ENCODE measurements at places on chromosomes 16 and 17.
A peak's percentile ranks its signal among the peaks of the same experiment; 100 is the strongest.

DNA sequence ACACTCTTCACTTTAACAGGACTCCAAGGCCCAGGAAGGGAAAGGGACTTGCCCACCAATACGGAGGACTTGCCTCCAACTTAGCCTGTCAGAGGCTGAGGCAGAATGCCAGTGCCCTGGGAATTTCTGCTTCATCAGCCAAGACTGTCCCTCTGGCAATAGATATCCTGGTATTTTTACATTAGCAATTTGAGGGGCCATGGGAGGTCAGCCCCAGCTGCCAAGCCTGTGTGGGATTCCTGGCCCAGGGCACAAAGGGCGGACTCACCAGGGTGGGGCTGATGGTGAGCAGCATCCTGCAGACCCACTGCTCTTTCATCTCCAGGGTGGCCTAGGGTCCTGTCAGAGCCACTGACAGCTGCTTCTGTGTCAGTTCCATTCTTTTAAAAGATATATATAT is 78.3 kb upstream of the CIBAR2 start:
- no peak for DNase-seq

GRCh38 chr17:64378890-64379354 is 11.7 kb downstream of the PECAM1 start:
- DNase-seq: no peak

- no peak for DNase-seq
Measured at GRCh38 chr17:8873801-8874715, 6.6 kb upstream of the PIK3R6 start.

GRCh38 chr17:81992306-81993102 is 15.1 kb downstream of the ASPSCR1 start:
- no peak for DNase-seq

DNA sequence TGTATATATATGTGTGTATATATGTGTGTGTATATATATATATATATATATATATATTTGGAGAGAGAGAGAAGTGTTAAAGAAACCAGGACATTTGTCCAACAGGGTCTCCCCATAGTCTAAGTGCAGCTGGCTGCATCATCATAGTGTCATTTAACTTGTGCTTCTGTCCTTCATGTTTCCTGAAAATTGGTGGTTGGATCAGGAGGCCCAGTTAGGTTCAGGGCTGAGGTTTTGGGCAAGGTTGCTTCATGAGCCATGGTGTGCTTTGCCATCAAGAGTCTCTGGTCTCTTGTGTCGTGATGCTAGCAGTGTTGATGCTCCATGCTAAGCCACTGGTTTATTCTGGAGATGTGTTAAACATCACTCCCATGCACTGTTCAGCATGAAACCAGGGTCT is 85.3 kb downstream of the C16orf95 start:
- DNase-seq: no peak

DNA sequence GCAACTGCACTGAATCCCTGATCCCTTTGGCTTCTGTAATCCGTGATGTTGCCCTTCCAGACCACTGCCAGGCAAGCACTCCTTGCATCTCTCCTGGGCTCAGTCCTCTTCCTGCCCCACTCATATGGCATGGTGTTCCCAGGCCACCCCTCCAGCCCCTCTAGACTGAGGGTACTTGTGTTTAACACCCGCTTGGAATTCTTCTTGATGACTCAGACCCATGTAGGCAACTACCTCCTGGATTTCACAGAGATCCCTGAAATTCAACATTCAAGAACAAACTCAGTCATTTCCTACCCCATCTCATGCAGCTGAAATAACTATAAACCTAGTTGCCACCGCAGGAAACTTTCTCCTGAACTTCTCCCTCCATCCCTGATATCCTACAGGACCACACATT is 541.9 kb upstream of the CDH11 start:
- DNase-seq: no peak

GRCh38 chr17:65670667-65671371 is 109.4 kb upstream of the AXIN2 start:
- no peak for DNase-seq

- DNase-seq: no peak
Measured at GRCh38 chr17:83144421-83145357, 65.3 kb downstream of the METRNL start.

DNA sequence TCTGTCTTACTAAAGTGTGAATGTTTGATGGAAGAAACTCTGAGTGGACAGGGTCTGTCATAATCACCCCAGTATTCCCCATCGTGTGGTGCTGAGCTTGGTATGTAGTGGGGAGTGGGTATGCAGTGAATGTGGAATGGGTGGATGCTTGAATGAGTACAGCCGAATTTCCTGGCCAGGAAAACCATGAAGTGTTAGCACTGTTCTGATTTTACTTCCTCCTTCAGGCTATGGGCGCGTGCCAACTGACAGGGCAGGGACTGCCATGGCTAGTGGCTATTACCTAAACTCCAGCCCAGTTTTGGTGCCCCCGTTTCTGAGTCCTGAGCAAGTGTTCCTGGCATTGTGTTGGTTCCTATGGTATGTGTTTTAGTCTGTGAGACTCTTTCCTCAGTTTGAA is 48.6 kb downstream of the PRKCA start:
- no peak for DNase-seq

DNA sequence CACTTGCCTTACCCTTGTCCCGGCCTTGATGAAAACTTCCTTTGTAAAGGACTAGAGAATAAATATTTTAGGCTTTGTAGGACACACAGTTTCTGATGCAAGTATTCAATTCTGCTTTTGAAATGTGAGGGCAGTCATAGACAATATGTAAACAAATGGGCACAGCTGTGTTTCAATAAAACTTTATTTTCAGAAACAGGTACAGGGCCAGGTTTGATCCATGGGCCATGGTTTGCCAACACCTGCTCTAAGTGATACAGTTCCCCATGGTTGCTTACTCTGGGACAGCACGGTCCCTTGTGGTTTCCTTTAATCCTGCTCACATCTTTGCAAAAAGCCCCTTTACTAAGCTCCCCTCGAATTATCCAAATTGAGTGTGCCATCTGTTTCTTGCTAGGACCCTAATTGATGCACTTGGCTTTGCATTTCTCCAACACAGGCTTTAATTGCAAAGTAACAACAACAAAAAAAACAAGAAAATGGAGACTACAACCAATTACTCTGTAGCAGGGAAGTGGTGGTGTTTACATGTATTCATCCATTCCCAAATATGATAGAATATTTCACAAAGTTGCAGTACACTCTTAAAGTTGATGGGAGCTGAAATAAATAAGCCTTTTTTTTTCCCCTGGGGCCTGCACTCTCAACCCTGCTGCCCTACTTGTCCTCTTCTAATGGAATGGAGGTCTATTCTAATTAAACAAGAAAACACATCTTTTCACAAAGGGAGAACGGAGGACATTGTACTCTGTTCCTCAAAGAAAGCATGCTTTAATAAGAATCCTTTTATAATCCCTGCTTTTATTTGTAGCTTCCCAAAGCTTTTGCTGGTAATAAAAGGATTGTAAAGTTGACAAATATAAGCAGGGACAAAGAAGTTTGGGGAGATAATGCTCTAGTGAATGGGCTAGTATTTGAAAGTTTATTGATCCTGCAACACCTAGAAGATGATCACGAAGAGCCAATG is 37.7 kb upstream of the TOX3 start:
- DNase-seq: no peak

- DNase-seq: no peak
Measured at GRCh38 chr16:27568077-27568476, 18.1 kb downstream of the KATNIP start.

DNA sequence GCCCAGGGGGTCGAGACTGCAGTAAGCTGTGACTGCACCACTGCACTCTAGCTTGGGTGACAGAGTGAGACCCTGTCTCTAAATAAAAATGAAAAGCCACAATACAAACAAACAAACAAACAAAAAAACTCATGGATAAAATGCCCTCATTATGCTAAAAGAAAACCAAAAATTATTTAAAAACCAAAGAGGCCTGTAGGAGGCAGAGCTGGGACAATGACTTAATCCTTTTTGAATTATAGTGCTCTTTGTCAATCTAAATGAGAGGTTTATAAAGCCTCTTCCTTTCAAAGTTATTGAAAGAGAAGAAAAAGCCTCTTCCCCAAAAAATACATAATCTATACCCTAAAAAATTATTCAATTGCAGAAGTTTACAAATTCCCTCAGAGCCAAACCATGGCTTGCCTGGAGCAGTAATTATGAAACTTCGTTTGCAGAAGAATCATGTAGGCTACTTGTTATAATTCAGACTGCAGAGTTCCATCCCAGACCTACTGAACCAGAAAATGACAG is 18.5 kb downstream of the CRLF3 start:
- no peak for DNase-seq

- no peak for DNase-seq
Measured at GRCh38 chr16:59881376-59881775, 1147.3 kb upstream of the GOT2 start.

- DNase-seq: peak; percentile 21
Measured at GRCh38 chr17:81094509-81095382, 59.8 kb downstream of the BAIAP2 start.

- no peak for DNase-seq
Measured at GRCh38 chr16:57886427-57886826, 84.1 kb upstream of the KIFC3 start.

GRCh38 chr17:77151186-77151585 is 10.4 kb downstream of the SEC14L1 start:
- DNase-seq: no peak

- DNase-seq: no peak
Measured at GRCh38 chr17:633133-633532, 81.5 kb downstream of the VPS53 start.

GRCh38 chr17:40562838-40563219 is 2.4 kb downstream of the CCR7 start:
- no peak for DNase-seq

DNA sequence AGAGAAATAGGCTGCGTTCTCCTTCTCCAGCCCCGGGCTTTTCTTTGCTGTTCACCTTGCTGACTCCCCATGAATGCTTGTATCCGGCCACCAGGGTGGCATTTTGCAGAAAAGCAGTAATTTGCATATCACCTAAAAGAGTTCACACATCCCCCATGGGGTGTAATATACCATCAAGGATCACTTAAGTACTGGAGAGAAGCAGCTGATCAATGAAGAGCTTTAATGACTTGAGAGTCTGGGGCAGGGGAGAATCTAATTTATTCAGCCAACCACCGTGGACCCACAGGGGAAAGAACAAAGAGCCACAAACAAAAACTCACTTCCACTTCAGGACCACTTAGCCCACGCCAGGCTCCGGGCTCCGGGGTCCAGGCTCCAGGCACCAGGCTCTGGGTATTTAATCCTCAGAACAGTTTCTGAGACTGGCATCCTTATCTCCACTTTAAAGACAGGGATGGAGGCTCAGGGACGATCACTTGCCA is 33.9 kb upstream of the SEC14L1 start:
- DNase-seq: no peak

- no peak for DNase-seq
Measured at GRCh38 chr17:41315204-41315794, at the start of gene KRTAP17-1. Gene KRTAP17-1, minus strand, starts transcription at chr17:41315710. Its CDS starts 60 bp downstream, at chr17:41315650.

DNA sequence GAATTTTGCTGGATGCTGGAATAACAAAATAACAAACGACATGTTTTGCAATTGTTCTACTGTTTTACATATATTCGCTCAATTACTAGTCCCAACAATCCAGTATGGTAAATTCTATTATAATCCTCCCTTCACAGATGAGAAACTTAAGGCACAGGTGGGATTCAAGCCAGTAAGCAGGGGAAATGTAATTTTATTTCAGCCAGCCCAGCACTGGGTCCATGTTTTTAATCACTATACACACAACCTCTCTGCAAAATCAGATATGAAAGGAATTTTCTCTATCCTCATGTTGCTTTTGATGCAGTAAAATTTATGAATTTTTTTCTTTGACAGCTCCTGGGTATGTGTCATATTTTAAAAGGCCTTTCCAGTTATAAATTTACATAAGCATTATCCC is 4.4 kb downstream of the KRTAP4-5 start:
- DNase-seq: no peak

GRCh38 chr17:61723183-61723582 is 132.2 kb upstream of the NACA2 start:
- no peak for DNase-seq

- no peak for DNase-seq
Measured at GRCh38 chr17:71438631-71439146, 682.1 kb upstream of the SOX9 start.
